ENCODE measurements at places on chromosomes 13 and 19. TPM values are rescaled to one million over a fixed set of nuclear protein-coding genes. Genes with fewer than 3 reads are reported as not detected.
A peak's percentile ranks its signal among the peaks of the same experiment; 100 is the strongest.

SMIM17 gene
- 0.47 TPM for total RNA-seq

FFAR1 gene
- total RNA-seq: not detected

SLC25A41 gene
- total RNA-seq: 0.28 TPM

LENG1 gene
- 8.0 TPM for total RNA-seq

NCAN gene
- 0.13 TPM for total RNA-seq

ZIC5 gene
- not detected for total RNA-seq

CDADC1 gene
- 8.3 TPM for total RNA-seq

CLEC11A gene
- total RNA-seq: 9.6 TPM

VSTM1 gene
- total RNA-seq: 0.35 TPM

ATCAY gene
- total RNA-seq: 0.16 TPM

OVOL3 gene
- total RNA-seq: not detected

DNA sequence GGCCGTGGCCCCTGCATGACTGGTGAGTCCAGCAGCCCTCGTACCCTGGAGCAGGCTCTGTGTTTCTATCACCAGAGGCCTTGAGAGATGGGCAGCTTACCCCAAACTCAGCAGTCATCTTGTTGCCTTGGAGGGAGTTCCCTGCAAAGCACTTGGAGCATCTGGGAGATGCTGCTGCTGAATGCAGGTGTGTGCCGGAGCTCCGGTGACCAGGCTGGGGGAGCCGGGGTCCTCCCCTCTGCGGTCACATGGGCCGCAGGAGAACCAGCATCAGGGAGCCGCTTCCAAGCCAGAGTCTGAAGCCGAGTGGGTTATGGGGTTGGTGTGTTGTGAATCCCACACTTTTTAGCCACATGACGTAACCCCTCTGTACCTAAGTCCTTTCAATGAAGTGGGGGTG is 82.8 kb downstream of the TEX29 start:
- no peak for DNase-seq

DNA sequence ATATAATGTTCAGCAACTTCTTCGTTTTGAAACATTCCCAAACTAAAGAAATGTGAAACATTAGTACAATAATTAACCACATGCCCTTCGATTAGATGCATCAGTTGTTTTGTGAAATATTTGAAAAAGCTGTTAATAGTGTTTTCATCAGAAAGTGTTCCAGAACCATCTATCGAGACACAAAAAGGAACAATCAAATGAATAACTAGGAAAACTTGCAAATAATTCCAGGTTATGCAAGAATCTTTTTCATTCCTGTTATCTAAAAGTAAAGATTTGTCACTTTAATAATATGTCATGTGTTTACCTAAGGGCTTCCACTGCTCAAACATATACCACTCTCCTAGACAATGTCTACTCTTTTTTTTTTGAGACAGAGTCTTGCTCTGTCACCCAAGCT is 904.2 kb upstream of the MIR17HG start:
- DNase-seq: no peak

- no peak for DNase-seq
Observed at GRCh38 chr19:53646144-53646543, 14.3 kb downstream of the DPRX start.

- no peak for DNase-seq
Observed at GRCh38 chr19:3798137-3798536, 12.0 kb upstream of the MATK start.

- DNase-seq: peak; percentile 95
Observed at GRCh38 chr13:41694545-41695301, 237.4 kb downstream of the RGCC start.

DNA sequence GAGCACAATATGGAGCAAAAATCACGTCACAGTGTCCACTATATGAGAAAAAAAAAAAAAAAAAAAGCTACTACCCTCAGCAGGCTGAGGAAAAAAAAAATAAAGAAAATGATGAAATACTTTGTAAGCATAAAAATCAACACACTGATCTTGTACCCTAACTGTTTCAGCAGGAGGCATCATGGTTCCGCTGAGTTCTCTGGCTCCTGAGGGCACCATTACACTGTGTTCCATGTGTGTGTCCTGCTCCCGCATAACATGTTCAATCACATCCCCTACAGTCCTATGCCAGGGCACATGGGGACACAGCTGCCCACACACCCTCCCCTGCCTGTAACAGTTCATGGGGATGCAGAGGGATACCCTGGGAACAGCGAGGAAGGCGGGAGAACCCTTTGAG is 33.5 kb downstream of the DOCK9 start:
- no peak for DNase-seq

DNA sequence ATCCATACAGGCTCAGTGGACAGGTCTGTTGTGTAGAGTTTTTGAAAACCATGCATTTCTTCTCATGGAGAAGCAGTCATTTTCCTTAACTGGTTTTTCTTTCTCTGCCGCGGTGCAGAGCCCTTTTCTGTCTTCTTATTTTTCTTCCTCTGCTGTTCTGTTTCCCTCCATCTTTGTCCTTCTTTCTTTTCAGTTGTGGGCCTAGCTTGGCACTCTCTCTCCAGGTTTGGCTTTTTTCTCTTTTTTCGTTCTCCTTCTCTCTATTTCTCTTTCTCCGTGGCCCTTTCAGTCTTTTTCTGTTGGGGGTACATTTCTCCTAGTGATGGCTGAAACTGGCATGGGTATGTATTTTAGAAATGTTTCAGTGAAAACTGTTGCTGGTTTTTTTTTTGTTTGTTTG is 24.1 kb downstream of the NFIX start:
- DNase-seq: no peak

GRCh38 chr19:7678971-7679751 is 1.5 kb upstream of the TRAPPC5 start:
- DNase-seq: peak; percentile 29

GRCh38 chr19:2552859-2553258 is 76.9 kb downstream of the GADD45B start:
- DNase-seq: no peak

GRCh38 chr19:45276284-45276687 is 25.2 kb downstream of the MARK4 start:
- peak; percentile 52 for DNase-seq

- DNase-seq: no peak
Observed at GRCh38 chr19:33193269-33193864, 763 bp upstream of the LRP3 start.

- DNase-seq: peak; percentile 84
Observed at GRCh38 chr19:45693106-45693788, 781 bp downstream of the QPCTL start.

- DNase-seq: no peak
Observed at GRCh38 chr13:21434588-21434987, 24.5 kb downstream of the ZDHHC20 start.

Measured in kidney (tissue), 22 donors.